Pulmonary artery endothelial cell (primary cell): ENCODE measurements at places on chromosomes 2 and 18.
A peak's percentile ranks its signal among the peaks of the same experiment; 100 is the strongest.

GRCh38 chr2:108363908-108364225 lies 13.9 kb upstream of the SULT1C4 start:
- DNase-seq, result no peak

- DNase-seq, result no peak
These were observed 52.1 kb downstream of the VIL1 start for GRCh38 chr2:218471036-218471435.

DNA sequence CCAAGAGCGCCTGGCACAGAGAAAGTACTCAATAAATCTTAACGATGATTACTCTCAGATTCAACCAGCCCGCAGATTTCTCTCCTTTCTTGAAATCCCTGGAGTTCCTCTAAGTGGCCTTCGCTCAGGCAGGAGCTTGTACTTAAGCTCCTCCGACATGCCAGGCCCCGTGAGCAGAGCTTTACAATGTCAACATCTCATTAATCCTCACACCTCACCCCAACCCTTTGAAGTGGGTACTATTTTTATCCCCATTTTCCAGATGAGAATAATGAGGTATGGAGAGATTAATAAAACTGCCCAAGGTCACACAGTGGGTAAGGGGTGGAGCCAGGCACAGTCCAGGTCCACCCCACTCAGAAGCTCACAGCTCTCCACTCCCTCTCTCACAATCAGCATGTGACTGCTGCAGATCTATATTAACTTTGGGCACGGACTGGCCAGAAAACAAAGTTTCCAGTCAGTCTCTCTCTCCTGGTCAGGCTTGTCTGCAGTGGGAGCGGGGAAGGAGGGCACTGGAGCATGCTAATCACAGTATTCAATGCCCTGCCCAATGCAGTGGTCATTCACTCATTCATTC lies 18.0 kb downstream of the DNMT3A start:
- no peak for DNase-seq

GRCh38 chr2:185012643-185013042 lies 414.3 kb downstream of the ZNF804A start:
- DNase-seq, result no peak

GRCh38 chr2:109382226-109382895 lies 231.4 kb downstream of the SEPTIN10 start:
- DNase-seq, result no peak

- no peak for DNase-seq
These were observed 918 bp downstream of the EIF5B start for GRCh38 chr2:99338029-99338585.

DNA sequence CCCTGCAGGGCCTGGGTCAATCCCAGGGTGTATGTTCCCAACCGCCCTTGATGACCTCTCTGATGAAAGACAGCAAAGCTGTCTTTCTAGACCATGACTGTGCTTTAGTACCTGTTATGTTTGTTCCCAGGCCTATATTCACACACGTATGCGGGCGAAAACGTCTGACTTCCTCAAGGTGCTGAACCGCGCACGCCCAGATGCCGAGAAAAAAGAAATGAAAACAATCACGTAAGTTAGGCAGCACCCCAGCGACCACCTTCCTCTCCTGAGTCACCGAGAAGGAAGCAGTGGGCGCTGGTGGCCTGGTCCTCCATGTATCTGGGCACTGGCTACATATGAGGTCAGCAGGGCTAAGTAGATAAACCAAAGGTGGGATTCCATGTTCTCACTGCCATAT lies 11.1 kb upstream of the GPBAR1 start:
- no peak for DNase-seq

GRCh38 chr18:321865-322467 lies 54.1 kb upstream of the THOC1 start:
- DNase-seq, result no peak

DNA sequence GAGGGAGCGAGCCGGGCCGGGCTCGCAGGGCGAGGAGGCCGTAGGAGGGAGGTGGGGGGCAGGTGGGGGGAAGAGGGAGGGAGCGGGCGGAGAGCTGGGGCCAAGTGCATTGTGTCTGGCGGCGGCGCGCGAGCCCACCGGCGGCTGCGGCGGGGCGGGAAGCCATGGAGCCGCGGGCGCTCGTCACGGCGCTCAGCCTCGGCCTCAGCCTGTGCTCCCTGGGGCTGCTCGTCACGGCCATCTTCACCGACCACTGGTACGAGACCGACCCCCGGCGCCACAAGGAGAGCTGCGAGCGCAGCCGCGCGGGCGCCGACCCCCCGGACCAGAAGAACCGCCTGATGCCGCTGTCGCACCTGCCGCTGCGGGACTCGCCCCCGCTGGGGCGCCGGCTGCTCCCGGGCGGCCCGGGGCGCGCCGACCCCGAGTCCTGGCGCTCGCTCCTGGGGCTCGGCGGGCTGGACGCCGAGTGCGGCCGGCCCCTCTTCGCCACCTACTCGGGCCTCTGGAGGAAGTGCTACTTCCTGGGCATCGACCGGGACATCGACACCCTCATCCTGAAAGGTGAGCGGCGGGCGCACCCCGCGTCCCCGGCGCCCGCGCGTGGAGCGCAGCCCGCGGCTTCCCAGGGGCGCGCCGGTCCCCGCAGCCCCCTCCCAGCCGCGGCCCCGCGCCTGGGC lies at the start of gene TMEM178A:
TSS of gene TMEM178A (plus strand) at position 107 of the 680 bp plus-strand sequence. CDS start at position 165, 58 bp downstream.
- DNase-seq, result no peak

DNA sequence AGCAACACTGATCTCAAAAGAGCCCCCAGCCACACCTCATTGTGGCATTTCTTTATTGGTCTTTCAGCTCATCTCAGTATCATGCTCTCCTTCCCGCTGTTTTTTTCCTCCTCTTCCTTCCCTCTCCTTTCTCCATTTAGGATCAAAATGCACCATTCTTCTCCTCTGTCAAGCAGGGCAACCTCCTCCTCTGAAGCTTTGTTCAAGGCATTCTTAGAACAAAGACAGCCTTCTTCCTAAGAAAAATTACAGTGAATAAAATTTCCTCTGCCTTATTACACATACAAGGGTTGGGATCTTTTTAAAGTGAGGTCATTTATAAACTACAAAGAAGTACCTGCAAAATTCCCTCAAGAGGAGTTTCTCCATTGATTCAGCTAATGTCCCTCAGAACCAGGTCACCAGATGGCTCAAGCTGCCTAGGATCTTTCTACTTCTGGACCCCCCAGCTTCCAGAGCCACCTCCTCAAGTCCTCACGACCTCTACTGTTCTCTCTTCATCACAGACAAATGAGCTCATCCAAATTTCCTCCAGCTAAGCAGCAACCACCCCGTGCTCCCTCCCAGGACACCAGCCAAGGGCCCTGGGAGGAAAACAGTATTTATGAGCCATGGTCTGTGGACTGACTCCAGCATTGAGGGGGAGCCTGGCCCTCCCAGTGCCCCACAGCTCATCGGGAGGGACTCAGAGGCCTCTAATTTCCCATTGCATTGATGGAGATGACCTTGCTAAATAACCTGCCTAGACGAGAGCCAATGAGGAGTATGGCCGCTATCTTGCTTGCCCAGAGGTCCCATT lies 18.0 kb downstream of the SFXN5 start:
- no peak for DNase-seq

- no peak for DNase-seq
These were observed 36.3 kb downstream of the NCKAP1 start for GRCh38 chr2:183001948-183002347.

DNA sequence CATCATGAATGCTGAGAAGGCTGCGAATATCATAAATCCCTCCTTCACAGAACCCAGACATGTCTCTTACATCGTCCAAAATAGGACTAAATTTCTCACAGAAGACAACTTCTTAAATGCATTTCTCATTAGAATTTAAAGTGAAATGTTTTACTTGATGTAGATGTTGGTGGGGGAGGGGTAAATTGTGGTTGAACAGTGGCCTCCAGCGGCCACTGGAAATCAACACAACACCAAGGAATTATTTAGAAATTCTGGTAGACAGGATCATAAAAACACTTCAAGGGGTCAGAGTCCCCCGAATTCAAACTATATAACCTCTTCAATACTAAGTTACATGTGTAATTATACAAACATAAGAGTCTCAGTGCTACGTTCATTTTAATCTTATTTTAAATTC lies 135.9 kb downstream of the ABCA12 start:
- peak; percentile 4 for DNase-seq

DNA sequence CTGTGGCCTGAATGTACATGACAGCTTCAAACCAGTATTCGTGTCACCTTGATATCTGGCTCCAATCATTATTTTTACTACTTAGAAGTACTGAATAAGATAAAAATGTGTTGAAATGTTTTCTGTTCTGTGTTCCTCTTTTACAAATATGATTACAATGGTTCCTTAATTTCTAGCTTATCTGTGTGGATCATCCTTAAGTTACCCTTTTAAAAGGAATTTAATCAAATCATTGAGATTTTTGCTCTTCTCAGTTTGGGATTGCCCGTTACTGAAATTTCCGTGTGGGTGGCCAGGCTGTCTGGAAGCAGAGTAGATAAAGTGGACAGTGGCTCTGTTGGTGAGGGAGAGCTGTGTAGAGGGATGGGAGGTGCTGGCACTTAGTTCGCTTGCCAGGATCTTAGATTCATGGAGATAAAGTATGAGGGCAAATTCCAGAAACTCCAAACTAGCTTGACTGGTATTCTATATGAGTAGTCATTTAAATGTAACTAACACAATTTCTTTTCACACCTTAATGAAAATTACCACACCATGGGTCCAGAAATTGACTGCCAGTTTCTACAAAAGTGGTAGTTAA lies 27.4 kb upstream of the SAG start:
- no peak for DNase-seq

- no peak for DNase-seq
These were observed 185.3 kb downstream of the NYAP2 start for GRCh38 chr2:225584796-225585195.

- DNase-seq, result peak; percentile 22
These were observed at the start of the genes KATNAL2 and PIAS2 for GRCh38 chr18:46917108-46917802. Gene KATNAL2, plus strand, starts transcription at chr18:46917602. Its CDS starts 29,271 bp downstream, at chr18:46946873. Gene PIAS2, minus strand, starts transcription at chr18:46917507. Its CDS starts 162 bp downstream, at chr18:46917345.

- no peak for DNase-seq
These were observed 145.8 kb upstream of the ID2 start for GRCh38 chr2:8535821-8536685.

DNA sequence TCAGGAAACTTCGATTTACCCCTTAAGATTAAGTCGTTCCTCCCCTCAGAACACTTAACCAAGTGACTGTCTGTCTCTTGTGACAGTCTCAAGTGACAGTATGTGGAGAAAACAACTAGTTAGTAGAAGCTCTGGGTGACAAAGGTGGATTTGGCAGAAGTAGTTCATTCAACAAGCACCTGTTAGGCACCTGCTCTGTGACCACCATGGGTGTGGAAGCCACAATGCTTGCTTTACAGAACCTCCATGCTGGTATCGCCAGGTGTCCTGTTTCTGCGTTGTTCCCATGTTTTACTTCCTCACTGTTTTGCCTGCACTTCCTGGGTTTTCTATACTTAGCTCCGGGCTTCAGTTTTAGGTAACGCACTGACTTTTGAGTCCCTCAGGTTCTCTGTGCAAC lies 337.4 kb upstream of the DCC start:
- DNase-seq, result no peak

GRCh38 chr2:15758848-15759247 lies 167.2 kb downstream of the DDX1 start:
- no peak for DNase-seq

DNA sequence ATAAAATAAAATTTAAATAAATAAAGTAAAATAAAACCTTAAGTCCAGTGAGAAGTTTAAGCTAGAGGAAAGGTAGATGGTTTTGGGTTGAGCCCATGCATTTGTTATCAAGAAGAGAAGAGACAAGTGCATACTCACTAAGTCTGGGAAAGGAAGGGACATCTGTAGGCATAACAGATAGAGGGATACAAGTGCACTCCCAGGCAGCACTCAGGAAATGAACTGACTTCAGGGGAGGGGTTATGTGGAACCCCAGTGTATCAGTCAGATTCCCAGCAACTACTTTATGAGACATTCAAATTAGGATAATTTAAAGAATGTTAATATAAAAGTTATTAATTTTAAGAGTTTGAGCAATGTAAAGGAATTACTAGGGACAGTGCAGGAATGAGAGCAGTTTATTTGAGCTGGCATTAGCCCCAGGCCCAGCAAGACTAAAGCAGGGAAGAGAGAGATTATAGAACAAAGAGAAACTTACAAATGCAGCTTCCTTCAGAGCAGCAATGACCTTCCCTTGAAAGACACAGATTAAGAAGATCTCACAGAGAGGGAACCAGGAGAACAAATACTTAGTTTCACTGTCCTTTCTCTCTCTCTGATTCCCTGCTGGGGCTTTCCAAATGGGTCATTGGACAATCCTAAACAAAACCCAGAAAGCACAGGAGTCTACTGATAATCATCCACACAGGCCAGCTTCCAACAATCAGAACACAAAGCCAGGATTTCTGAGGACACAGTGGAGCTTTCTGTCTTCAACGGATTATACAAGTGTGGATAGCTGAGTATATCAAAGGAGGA lies 109.7 kb downstream of the ERBB4 start:
- no peak for DNase-seq

- no peak for DNase-seq
These were observed 49.4 kb downstream of the TSPYL6 start for GRCh38 chr2:54206596-54206995.

DNA sequence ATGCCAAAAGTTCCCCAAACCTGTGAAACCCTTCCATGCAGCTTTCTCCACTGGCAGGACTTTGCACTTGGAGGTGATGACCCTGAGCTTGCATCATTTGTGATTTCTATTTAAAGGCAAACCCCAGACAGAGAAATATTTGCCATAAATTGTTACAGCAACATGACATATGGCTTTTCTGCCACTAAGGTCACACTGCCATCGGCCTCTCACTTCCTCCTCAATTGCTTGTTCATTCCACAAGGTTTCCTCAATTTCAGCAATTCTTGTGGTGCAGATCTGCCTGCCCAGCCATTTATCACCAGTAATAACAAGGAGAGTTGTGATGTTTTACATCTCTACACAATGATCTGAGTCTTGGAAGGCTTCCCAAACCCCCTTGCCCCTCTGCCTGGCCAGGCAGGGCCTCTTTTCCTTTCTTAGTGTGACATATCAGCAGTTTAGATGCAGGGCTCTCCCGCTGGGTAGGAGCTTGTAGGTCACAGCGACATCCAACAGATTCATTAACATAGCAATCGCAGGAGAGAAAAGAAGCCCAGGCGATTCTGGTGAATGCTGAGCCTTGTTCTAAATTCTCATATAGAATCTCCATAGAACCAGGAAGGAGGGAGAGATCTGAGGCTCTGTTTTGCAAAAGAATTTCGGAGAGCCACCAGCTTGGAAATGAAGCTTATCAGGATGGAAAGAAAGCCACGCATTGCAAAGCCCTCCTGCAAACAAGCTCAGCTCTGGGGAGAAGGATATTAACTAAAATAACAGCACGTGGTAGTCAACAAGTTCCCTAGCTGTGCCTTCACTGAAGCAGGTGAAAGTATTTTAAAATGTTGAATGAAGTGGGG lies 46.7 kb upstream of the ITGA6 start:
- no peak for DNase-seq

GRCh38 chr18:45121146-45121545 lies 440.5 kb downstream of the SETBP1 start:
- DNase-seq, result no peak

- DNase-seq, result no peak
These were observed 29.7 kb downstream of the GNLY start for GRCh38 chr2:85723707-85724360.

- DNase-seq, result peak; percentile 40
These were observed 17.4 kb upstream of the MRPL33 start for GRCh38 chr2:27754138-27754588.

GRCh38 chr18:68665628-68666027 lies 49.3 kb downstream of the TMX3 start:
- DNase-seq, result no peak

DNA sequence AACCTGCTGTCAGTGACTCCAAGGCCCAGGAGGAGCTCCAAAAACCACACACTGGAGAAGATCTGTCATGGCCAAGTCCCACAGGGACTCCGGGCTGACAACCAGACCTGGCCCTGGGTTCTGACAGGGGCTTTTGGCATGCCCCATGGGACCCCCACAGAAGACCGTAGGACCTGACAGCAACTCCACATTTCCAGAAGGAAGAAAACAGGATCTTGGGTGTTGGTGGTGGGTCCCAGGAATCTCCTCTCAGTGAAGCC lies 275.9 kb upstream of the HS6ST1 start:
- no peak for DNase-seq
